ENCODE measurements at places on chromosomes 2 and 18. TPM values are rescaled to one million over a fixed set of nuclear protein-coding genes. Genes with fewer than 3 reads are reported as not detected.

The DAPL1 gene
- not detected for total RNA-seq

The SYT4 gene
- total RNA-seq: under 0.01 TPM

The TNS1 gene
- 54.5 TPM for total RNA-seq

The MOGAT1 gene
- total RNA-seq: not detected

The DSG1 gene
- not detected for total RNA-seq

The TMEM178A gene
- 0.36 TPM for total RNA-seq

The SIX3 gene
- total RNA-seq: not detected

The SGPP2 gene
- not detected for total RNA-seq

The ANKRD62 gene
- not detected for total RNA-seq

Data from fibroblast of the aortic adventitia (primary cell).